ENCODE measurements at places on chromosomes 3 and 15.

DNA sequence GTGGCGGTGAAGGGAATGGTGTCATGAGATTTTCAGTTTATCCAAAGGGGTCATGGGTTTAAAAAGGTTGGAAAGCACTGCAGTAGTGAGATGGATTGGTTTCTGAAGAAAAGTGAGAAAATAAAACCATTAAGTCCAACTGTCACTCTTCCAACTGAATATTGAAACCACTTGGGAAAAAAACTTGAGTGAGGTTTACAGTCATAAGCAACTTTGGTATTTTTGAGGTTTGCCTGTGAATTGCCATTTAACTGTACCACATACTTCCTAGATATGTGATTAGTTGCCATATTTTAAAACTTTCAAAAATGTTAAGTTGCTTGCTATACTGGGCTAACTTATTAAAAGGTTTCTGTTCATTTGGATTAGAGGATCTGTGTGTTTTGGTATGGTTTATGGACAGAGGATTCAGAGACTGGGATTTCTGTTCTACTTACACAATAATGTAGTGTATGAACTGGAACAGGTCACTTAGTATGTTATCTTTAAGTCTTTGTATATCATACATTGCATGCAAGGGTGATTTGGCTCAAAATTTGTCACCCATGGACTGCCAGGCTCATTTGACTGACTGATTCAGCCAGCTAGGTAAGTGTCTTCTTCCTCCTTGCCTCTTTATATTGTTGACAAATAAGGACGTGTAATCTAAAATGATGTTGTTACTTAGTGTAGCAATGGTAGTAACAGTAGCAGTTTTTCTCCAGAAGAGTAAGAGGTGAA, 201.4 kb upstream of the EOMES start:
- DNase-seq = no peak

DNA sequence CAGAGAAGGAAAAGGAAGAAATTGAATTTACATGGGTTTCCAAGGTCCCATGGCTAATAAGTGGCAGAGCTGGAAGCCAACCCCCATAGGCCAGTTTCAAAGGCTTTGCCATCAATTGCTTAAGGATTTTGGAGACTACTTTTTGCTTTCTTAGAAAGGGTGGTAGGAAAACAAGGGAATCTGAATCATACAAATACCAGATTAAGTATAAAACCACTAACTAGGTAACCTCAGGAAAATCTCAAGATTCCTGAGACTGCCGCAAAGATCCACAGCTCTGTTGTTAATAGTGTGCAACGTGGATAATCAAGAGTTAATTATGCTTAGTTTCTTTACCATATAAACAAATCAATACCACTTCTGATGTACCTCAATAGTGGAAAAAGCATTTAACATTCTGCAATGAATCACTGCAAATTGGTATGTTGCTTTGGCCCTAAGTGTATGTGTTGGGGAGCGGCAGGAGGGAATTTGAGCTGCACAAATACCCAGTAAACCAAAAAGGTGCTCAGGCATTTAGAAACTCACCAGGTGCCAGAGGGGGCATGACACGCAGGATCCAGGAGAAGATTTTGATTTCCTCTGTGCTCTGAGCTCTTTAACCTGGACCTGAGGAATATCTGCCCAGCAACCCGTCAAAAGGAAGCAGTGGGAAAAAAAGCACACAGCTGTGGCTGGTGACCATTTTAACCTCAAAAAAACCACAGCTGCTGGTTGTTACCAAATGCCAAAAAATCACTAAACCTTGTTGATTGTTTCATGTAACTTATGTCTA, 22.0 kb downstream of the AADAC start:
- no peak for DNase-seq

- peak; percentile 61 for DNase-seq
Measured at GRCh38 chr15:70480196-70480856, 283.0 kb downstream of the UACA start.

GRCh38 chr15:50260969-50261496, 4.5 kb downstream of the HDC start:
- DNase-seq = peak; percentile 48

GRCh38 chr15:92158426-92158825, 235.3 kb upstream of the ST8SIA2 start:
- no peak for DNase-seq

DNA sequence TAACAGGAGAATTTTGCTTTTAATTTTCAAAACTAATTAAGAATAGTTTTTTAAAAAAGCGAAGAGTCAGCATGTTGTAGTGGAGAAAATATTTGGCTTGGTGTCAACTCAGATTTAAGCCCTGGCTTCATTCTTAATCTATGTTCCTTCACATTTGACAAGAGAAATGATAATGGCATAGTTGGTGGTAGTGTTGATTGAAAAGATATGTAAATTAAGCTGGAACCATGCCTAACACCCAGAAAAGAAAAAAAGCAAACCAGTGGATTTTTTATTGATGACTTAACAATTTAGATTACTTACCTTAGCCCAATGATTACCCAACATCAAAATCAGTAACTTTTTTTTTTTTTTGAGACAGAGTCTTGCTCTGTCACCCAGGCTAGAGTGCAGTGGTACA, 27.4 kb downstream of the TCAIM start:
- no peak for DNase-seq

GRCh38 chr15:38297623-38298388, 45.2 kb downstream of the SPRED1 start:
- no peak for DNase-seq

DNA sequence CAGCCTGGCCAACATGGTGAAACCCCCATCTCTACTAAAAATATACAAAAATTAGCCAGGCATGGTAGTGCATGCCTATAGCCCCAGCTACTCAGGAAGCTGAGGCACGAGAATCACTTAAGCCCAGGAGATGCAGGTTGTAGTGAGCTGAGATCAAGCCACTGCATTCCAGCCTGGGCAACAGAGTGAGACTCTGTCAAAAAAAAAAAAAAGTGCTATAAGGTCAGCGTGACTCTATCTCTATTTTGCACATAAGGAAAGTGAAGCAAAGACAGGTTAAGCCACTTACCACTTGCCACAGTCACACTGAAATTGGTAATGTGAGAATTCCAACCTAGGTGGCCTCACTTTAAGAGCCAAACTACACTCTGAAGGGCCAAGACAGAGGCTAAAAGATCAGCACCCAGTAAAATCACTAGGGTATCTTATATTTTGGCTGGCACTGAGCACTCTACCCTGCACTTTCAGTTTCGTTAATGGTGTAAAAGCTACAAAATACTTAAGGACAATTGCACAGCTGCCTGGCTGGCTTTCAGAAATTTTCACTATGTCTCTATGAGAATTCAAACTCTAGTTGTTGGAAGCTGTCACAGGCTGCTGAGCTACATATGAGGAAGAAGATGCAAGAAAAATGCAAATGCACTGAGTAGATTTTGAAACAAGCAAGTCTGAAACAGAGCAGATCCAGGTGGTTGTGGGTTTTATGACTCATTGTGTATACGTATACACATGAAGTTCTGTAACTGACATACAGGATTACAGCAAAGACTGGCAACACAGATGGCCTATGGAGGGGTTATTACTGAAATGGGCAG, 32.7 kb downstream of the TRANK1 start:
- peak; percentile 82 for DNase-seq

- no peak for DNase-seq
Measured at GRCh38 chr3:35393901-35394799, 245.2 kb upstream of the ARPP21 start.

GRCh38 chr3:195450731-195451229, 8.0 kb upstream of the ACAP2 start:
- no peak for DNase-seq

- DNase-seq = no peak
Measured at GRCh38 chr3:129502641-129503408, 25.6 kb upstream of the RHO start.

GRCh38 chr3:14124223-14124614, 451 bp downstream of the CHCHD4 start:
- peak; percentile 78 for DNase-seq

DNA sequence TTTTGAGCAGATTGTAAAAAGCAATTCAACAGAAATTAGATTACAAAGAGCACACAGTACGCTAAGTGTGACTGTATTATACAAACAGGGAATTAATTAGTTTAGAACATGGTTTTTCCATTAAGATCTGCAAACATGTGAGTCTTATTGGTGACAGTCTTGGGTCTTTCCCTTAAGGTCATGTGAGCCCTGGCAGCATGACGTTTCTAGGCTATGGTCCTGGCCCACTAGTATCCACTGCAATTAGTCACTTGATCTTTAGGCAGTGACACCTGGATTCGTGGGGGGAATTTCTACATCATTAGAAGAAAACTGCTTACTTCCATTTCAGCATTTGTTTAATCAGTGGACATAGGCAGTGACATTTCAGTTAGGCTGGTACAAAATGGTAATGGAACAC, 360.2 kb upstream of the NR2F2 start:
- DNase-seq = no peak

GRCh38 chr3:61650276-61650675, 88.9 kb downstream of the PTPRG start:
- no peak for DNase-seq

DNA sequence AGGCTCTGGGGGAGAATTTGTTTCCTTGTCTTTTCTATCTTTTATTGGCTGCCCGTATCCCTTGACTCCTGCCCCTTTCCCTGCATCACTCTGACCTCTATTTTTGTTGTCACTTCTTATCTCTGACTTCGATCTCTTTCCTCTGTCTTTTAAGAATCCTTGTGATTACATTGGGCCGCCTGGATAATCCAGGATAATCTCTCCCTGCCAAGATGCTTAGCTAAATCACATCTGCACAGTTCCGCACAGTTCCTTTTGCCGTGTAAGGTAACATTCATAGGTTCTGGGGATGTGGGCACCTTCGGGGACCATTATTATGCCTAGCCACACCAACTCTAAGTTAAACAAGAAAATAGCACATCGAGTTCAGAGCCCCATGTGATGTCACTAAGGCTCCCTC, 103.0 kb upstream of the DPPA4 start:
- DNase-seq = no peak

- DNase-seq = no peak
Measured at GRCh38 chr3:172876297-172876696, 125.8 kb downstream of the ECT2 start.
